ENCODE measurements at places on chromosomes 12 and 14.
A peak's percentile ranks its signal among the peaks of the same experiment; 100 is the strongest.

DNA sequence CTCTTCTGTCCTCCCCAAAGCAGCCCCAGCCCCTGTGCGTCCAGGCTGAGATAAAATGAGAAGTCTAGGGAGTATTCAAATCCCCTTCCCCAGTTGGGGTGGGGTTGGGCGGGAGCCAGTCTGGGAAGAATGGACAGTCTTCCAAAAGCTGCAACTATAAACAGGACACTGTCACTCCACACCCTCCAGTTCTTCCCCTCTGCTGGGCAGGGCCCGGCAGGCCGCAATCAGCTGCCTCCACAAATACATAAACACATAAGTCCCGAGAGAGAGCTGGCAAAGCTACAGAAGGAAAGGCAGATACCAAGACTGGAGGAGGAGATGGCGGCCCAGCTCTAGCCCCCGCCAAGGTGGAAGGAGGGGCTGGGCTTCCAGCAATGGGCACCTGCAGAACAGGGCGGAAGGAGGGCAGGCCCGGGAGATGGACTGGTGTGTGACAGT, 12.7 kb downstream of the LTBP2 start:
- DNase-seq = no peak

DNA sequence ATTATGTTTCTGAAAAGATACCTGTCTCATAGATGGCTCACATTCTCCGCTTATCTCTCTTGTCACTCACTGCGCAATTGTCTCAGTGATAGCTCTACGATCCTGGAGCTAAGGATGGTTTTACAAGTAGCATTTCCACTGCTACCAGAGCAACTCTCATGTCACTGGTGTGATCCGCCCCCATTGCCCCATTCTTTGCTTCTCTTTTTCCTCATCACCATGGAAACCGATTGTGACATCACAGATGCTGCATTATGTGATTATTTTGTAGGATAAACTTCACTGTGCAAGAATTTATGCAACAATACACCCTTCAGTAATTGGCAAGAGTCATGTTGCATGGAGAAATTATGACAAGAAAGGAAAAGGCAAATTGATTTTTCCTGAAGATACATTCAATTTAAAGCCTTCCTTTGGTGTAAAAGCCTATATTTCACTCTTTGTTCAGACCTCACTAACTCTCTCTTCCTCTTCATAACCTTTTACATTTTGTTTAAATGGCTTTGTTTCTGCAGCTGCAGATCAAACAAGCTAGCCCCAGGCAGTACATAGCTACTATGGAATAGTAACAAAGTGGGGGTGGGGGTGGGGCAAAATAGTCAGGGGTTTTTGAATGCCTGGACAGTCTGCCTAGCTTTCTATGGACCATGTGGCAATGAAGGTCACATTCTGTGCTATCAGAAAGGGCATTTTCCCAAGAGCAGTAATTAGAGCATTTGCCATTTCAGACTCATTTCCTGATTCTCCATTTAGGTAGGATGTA, 539.8 kb downstream of the NRXN3 start:
- DNase-seq = no peak

- DNase-seq = no peak
Measured at GRCh38 chr12:118999107-118999506, 17.8 kb downstream of the SRRM4 start.

DNA sequence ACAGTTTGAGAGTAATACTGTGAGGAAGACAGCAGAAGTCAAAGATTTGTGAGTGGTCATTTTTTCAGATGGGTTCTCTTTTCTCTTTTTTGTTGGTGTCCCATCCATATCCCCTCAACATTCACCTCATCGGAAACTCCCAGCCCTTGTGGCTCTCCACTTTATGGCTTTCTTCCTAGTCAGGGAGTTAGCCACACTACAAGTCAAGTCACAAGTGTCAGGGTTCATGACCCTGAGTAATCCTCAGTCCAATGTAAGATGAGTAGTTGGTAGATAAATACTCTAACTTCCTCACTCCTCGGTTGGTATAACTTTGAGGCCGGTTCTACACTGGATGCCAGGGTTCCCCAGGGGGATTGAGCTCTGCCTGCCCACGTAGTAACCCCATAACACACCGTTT, 41.4 kb downstream of the PTGER2 start:
- DNase-seq = no peak

- peak; percentile 8 for DNase-seq
Measured at GRCh38 chr12:3376779-3377455, 114.1 kb upstream of the PRMT8 start.

- no peak for DNase-seq
Measured at GRCh38 chr14:52995998-52996397, 45.1 kb upstream of the FERMT2 start.

GRCh38 chr14:61041704-61042103, 60.7 kb downstream of the SLC38A6 start:
- DNase-seq = no peak

DNA sequence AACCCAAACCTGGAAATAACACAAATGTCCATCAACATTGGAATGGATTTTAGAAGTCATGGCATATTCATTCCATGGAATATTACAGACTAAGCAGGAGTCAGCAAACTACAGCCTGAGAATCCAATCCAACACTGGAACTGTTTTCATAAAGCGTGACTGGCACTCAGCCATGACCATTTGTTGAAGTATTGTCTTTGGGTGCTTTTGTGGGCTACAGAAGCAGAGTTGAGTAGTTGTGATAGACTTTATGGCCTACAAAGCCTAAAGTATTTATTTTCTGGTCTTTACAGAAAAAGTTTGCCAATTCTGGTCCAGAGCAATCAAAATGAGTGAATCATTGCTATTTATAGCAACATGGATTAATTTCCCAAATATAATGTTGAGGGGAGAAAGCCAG, 34.5 kb upstream of the FRS2 start:
- DNase-seq = no peak

- DNase-seq = no peak
Measured at GRCh38 chr12:115791331-115791730, 486.2 kb downstream of the MED13L start.

GRCh38 chr14:59739794-59740193, 130.8 kb downstream of the RTN1 start:
- no peak for DNase-seq

- DNase-seq = no peak
Measured at GRCh38 chr14:74856366-74856765, 19.6 kb downstream of the PROX2 start.

DNA sequence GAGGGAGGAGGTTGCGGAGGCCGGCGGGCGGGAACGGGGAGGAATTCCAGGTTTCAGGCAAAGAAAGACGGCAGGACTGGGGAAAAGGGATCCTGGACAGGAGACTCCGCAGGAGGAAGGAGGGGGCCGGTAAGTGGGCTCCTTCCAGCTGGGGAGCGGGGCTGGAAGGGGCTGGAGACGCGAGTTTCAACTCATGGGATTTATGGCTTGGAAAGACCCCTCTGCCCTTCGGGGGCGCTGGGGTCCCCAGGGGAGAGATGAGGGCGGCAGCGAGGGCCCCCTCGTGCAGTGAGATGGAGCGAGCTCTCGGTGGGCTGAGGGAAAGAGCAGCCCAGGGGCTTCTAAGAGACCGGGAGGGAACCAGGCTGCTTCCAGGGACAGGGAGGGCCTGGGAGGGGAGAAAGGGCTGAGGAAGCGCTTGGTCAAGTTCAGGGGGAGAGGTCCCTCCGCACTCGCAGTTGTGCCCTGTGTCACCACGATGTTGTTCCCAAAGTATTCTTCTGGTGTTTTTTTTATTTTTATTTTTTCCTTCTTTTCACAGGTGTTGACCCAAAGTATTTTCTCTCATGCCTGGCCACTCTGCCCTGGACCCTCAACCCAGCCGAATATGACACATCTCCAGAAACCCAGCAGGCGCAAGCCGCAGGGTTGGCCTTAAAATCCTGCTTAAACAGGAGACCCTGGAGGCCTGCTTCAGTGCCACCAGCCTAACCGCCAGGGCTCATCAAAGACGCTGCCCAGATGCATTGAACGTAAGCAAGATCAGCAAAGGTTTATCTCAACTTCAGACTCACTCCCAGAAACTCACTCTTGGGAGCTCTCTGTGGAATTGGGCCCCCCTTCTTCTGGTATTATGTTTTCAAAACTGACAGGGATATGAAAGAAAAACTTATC, 16.1 kb downstream of the TNFAIP2 start:
- no peak for DNase-seq

DNA sequence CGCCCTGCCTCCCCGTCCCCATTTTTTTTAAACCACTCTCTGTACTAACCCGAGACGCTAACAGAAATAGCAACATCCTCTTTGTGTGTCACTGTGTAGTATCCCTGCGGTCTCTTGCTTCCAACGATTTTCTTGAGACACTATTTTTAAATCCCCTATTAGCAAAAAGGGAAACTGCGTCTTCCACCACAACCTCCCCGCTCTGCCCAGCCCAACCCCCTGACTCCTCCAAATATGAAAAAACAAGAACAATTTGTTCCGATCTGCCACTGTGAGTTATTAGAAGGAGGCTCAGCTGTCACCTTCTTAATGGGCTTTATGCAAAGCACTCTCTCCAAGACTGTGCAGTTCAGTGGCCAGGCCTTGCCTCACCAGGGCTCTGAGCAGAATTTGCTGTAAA, 76.3 kb downstream of the MAP1LC3B2 start:
- DNase-seq = no peak

DNA sequence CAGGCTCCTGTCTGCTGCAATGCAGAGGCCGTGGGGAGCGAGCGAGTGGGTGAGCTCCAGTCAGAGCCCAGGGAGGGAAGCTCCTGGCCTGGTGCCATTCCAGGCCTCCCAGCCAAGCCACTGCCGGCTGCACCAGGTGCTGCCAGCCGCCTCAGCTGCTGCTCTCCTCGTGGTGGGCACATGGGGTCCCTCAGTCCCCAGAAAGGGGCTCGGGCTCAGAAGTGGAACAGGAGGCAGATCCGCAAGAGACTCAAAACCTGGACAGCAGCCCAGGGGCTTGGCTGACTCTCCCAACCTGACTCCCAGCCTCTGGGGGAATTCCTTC, 2.4 kb downstream of the ABCB9 start:
- no peak for DNase-seq

GRCh38 chr14:36450550-36450949, 69.5 kb downstream of the NKX2-1 start:
- DNase-seq = no peak

GRCh38 chr14:98501335-98501734, 770.7 kb downstream of the BCL11B start:
- no peak for DNase-seq

DNA sequence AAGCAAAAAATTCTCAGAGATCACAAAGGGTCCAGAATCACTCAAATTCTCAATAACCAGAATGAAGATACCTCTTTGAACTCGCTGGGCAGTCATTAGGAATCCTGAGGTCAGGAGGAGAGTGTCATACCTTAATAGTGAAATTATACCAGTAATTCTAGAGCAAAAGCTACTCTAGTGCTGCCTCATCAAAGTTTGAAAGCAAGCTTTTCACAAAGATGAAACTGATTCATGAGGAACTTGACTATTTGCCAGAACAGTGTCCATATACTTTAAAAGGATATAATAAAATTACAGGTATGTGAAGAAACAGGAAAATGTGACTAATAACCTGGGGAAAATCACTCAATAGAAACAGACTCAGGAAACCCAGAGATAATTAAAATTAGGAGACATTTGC, 44.5 kb downstream of the EML5 start:
- DNase-seq = no peak

DNA sequence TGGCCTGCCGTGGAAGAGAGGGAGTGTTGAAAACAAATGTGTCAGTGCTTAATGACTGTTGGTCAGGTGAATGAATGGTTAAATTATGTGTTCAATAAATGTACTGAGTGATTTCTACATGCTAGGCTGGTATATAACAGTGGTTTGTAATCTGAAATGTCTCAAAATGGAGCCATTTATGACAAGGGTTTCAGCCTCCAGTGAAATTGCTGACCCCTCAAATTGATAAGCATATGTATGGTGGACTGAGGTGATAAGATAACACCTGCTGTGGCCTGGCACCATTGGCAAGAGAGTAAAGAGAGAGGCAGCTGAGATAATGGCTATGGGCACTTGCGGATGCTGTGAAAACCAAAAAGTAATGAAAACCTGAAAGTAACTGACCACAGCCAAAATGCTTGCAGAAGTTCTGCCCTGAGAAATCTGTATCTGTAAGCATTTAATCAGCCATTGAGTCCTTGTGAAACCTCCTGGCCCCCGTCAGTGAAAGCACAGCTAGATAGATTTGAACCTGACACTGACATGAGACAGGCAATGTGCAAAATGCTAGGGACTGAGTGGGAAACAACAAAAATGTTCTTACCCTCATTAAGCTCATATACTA, 1.4 kb upstream of the BCAT1 start:
- DNase-seq = no peak

DNA sequence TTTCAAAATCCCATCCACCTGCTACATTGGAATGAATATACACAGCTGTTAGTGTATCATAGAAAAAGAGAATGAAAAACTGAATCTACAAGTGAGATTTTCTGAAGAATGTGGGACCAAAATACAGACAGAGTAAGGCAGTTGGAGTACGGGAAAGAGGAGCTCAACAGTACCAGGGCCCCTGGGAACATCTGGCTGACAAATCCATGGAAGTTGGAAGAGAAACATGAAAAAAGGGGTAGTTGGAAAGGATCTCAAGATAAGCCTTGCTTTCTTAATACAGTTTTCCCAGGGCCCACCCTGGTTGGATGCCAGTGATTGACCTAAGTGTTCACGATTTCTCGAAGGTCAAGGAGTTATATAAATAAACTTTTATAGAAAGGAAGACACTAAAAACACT, 54.0 kb upstream of the SLCO1C1 start:
- no peak for DNase-seq

DNA sequence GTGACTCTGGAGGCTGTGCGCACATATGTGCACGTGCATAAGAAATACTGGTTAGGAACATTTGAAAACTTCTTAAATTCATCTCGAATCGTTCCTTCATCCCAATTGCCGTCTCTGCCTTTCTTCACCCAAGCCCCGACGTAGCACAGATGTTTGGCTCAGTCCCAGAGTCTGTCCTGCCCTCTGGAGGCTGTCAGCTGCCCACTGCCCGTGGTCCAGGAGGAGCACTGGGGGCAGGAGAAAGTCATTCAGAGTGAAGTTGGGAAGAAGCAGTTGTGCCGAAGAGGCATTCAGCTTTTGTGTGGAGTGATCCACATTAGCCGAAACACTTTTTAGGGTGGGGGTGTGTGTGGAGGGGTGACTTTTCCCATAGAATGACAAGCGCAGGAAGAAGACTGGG, 124.9 kb downstream of the TSPAN9 start:
- no peak for DNase-seq

DNA sequence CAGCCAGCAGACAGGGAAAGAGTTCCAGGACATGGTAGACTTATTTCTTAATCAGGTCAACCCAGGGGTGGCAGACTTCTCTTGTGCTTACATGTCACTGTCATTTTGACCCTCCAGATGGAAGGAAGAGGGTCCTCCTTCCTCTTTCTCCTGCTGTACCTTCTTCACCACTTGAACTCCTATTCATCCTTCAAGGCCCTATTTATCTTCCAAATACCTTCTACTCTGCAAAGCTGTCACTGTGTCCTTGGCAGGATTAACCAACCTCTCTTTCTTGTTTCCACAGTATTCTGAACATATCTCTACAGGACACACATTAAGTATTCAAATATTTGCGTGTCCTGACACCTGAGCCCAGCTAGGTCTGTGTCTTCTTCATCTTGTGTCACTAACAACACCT, 163.1 kb downstream of the DICER1 start:
- no peak for DNase-seq

DNA sequence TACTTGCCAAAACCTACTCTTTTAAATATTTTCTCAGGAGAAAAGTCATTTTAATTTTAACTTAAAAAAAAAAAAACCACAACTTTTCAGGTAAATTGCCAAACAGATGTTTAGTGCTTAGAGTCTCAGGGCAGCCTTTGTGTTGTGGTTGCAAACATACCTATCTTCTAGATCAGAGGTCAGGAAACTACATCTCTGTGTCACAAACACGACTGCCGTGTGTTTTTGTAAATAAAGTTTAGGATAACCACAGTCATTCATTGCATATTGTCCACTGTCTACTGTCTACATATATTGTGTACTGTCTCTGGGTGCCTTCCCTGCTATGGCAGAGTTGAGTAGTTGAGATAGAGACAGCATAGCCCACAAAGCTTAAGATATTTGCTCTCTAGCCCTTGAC, 48.9 kb downstream of the DYRK2 start:
- no peak for DNase-seq

Data from H1 (cell line).